ENCODE measurements at places on chromosomes 2 and 18.
A peak's percentile ranks its signal among the peaks of the same experiment; 100 is the strongest.

DNA sequence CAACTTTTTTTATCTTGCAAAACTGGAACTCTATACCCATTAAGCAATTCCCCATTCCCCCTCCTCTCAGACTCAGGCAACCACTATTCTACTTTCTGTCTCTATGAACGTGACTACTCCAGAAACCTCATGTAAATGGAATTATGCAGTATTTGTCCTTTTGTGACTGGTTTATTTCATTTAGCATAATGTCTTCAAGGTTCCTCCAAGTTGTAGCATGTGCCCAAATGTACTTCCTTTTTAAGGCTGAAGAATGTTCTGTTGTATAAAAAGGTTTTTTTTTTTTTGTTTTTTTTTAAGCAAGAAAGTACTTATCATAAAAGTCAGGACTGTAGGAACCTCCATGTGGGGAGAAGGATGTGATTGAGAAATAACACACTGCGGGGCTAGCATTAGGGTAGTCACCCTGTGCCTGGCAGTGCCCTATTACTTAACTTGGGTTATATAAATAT is 262.9 kb upstream of the FBXO11 start:
- DNase-seq = no peak

- peak; percentile 91 for DNase-seq
Observed at GRCh38 chr2:183038341-183039300, at the start of gene NCKAP1. TSS of gene NCKAP1 (minus strand) at chr2:183038457. CDS start at chr2:183038099, 358 bp downstream.

DNA sequence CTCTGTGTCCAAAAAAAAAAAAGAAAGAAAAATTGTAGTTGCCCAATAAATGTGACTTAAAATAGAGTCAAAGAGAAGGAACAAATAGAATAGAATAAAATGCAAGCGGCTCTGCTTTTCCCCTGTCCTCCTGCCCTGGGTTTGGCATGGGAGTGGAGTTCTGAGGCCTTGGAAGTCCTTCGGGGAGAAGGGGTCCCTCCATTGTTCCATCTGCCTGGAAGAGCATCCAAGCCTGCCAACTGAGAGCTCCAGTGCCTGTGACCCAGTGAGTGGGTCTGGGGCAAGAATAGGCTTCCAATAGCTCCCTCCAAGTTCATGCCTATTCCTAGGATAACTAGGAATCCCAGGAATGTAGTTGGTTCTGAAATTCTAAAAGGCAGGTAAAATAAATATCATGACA is 321.4 kb downstream of the MYCN start:
- no peak for DNase-seq

DNA sequence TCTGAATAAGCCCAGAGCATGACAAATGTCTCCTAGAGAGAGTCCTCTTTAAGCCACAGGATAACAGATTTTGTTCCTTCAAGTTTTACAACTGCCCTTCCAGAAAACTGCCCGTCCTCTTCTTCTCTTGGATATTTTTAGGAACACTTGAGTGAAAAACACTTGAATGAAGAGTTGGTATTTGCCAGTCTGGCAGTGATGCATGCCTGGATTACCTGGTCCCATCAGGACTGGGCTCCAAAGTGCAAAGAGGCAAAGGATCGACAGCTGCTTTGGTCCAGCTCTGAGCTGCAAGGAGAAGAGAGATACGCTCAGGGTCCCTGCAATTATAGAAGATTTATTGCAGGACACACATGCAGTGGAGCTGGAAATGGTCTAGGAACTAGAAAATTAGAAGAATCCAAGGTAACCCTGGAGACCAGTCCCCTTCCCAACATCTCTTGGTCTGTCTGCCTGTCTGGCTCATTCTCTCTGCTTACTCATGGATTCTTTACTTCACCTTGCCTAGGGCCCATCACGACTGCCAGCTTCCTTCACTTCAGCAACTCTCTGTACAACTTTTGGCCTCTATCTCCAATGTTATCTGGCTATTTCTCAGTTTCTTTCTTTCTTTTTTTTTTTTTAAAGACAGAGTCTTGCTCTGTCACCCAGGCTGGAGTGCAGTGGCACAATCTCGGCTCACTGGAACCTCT is 112.1 kb upstream of the SIX2 start:
- DNase-seq = no peak

GRCh38 chr2:468648-469336 is 180.9 kb upstream of the ALKAL2 start:
- DNase-seq = no peak
